Progenitor cell of endocrine pancreas (in vitro differentiated cells): ENCODE measurements at places on chromosomes 5 and 9.

GRCh38 chr5:95524423-95524822 is 30.4 kb downstream of the SKIC3 start:
- DNase-seq, result no peak
- no peak overlapping the region for H3K4me3 ChIP-seq
- no peaks in the 10 kb centered on the region for H3K27me3 ChIP-seq
- no peak overlapping the region for H3K27ac ChIP-seq
- peaks cover 18% of the 10 kb centered on the region for H3K36me3 ChIP-seq

DNA sequence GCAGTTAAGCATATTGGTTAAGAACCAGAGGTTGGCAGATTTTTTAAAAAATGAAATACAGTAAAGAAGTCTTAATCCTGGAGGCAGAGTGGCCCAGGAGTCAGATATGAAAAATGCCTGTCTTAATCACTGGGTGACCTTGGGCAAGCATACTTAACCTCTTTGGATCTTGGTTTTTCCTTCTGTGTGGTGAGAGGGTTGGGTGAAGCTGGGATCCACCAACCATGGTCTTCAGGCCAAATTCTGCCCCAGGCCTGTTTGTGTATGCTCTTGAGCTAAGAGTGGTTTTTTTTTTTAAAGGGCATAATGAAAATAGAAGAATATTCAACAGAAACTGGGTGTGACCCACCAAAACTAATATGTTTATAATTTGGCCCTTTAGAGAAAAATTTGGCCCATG is 20.0 kb upstream of the TEX48 start:
- DNase-seq, result no peak
- no peaks in the 10 kb centered on the region for H3K36me3 ChIP-seq
- no peak overlapping the region for H3K4me3 ChIP-seq
- H3K27ac ChIP-seq, result no peak overlapping the region
- H3K27me3 ChIP-seq, result peaks cover 8% of the 10 kb centered on the region

DNA sequence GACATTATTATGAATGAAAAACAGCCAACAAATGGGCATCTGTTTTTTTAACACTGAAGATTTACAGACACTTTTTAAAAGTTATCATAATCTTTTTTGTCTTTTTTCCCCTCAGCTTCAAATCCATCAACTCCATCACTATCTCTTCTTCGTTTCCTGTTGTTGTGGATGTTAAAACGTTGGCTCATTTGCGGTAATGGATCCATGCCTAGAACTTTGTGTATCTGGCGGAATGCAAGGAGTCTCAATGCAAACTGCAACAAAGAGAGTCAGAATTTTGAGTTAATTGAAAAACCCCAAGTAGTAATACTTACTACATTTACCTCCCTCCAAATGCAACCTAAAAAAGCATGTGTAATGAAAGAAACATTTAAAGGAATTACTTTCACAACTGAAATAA is 42.9 kb upstream of the MTMR12 start:
- H3K36me3 ChIP-seq, result peaks cover 32% of the 10 kb centered on the region
- H3K4me3 ChIP-seq, result no peak overlapping the region
- no peak overlapping the region for H3K27ac ChIP-seq
- no peak for DNase-seq
- no peaks in the 10 kb centered on the region for H3K27me3 ChIP-seq

DNA sequence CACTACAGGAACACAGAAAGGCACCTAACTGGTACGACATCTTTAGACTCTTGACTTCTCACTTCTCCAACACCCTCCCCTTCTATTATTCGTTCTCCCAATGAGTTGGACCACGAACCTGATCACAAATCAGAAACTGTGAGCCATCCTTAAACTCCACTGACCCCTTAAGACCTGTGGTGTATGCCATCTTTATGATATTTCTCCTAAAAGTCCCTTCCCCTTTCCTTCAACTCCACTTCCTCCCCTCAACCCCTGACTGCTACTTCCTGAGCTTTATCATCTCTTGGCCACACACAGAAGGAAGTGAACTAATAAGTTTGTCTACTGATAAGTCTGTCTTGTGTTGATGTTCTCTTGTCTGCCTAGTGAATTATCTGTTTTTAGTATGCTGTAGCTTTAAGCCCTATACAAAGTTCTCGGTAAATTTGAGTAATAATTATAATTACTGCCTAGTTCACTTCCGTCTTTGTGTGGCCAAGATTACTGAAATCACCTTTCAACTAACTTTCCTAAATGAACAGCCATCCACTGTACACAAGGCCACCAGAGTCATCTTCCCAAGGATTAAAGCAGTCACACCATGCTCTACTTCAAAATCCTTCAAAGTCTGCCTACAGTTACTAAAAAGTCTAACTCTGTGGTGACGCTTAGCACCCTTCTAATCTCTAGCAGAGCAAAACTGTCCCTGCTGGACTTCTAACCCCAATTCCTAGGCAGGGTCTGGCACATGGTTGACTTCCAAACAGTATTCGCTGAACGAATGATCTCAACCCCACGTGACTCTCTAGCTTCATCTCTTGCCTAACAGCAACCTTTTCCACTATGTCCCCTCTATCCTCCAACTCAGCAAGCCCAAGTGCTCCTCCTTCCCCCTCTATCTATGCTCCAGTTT is 23.2 kb downstream of the ELOVL7 start:
- H3K4me1 ChIP-seq, result no peaks in the 10 kb centered on the region
- H3K4me3 ChIP-seq, result no peak overlapping the region
- no peaks in the 10 kb centered on the region for H3K36me3 ChIP-seq

GRCh38 chr5:112025757-112026156 is 268.8 kb upstream of the NREP start:
- H3K27ac ChIP-seq, result no peak overlapping the region
- no peak for DNase-seq
- no peaks in the 10 kb centered on the region for H3K27me3 ChIP-seq
- no peaks in the 10 kb centered on the region for H3K36me3 ChIP-seq
- H3K4me3 ChIP-seq, result no peak overlapping the region

- H3K36me3 ChIP-seq, result no peaks in the 10 kb centered on the region
- H3K4me1 ChIP-seq, result peaks cover 5% of the 10 kb centered on the region
- no peak for DNase-seq
- H3K4me3 ChIP-seq, result no peak overlapping the region
Observed at GRCh38 chr5:74935752-74936091, 69.5 kb upstream of the FAM169A start.

DNA sequence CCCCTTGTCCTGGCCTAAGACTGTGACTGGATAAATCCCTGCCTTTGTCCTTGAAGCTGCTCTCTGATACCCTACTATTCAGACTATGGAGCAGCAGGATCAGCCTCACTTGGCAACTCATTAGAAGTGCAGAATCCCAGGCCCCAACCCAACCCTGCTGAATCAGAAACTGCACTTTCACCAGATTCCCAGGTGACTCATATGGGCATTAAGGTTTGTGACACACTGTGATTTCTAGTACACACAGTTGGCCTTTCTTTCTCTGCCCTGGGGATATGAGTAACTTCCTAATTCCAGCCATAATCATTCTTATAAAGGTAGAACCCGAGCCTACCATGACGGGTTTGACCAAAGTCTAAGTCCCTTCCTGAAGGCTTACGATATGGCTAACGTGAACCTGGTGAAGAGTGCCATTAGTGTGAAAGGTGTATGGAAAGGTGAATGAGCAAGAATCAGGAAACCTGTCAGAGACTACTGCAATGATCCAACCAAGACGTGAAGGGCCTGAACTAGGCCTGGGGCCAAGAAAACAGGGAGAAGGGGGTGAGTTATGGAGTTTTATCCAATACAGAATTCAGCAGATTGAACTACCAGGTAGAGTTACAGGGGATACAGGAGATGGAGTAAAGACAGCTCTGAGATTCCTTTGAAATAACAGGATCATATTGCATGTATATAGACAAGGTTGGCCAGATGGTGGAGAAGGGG is 533.0 kb downstream of the BNC2 start:
- no peak overlapping the region for H3K4me3 ChIP-seq
- H3K4me1 ChIP-seq, result no peaks in the 10 kb centered on the region
- peaks cover 4% of the 10 kb centered on the region for H3K27me3 ChIP-seq
- DNase-seq, result no peak
- no peaks in the 10 kb centered on the region for H3K36me3 ChIP-seq

DNA sequence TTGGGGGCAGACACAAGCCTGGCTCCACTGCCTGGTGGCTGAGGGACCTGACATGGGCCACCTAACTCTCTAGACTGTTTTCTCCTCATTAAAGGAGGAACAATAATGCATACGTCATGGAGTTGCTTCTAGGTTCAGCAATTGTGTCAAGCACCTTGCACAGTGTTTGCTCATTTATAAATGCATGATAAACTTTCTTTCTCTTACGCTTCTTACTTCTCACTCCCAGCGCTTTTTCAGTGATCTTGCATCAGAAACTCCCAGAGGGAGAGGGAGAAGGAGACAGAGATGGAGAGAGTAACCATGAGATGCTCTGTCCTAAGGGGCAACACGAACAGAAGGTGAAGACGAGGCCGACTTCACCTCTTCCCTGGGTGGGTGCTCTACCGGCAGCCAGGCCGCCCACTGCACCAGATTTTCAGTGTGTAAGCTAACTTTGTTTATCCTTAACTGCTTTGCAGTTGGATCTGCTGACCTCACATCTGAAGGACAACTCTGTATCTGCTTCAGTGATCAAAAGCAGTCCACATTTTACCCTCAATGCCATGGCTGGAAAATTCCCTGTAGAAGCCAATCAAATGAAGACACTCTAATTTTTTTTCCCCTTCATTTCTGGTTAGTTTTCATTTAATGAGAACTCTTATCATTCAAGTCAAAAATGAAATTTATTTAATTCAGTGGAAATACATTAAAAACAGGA is 35.3 kb downstream of the MED27 start:
- H3K4me1 ChIP-seq, result peaks cover 32% of the 10 kb centered on the region
- no peak overlapping the region for H3K27ac ChIP-seq
- no peaks in the 10 kb centered on the region for H3K27me3 ChIP-seq
- no peak overlapping the region for H3K4me3 ChIP-seq
- DNase-seq, result no peak

GRCh38 chr5:43041669-43042175 is 1.6 kb upstream of the ANXA2R start:
- H3K36me3 ChIP-seq, result no peaks in the 10 kb centered on the region
- no peak for DNase-seq
- H3K4me1 ChIP-seq, result peaks cover 11% of the 10 kb centered on the region
- peak overlapping the region; percentile 71 for H3K27ac ChIP-seq

GRCh38 chr9:80242022-80242421 is 670.3 kb downstream of the TLE4 start:
- H3K4me1 ChIP-seq, result peaks cover 2% of the 10 kb centered on the region
- no peak for DNase-seq
- H3K4me3 ChIP-seq, result no peak overlapping the region
- no peaks in the 10 kb centered on the region for H3K27me3 ChIP-seq
- no peaks in the 10 kb centered on the region for H3K36me3 ChIP-seq

DNA sequence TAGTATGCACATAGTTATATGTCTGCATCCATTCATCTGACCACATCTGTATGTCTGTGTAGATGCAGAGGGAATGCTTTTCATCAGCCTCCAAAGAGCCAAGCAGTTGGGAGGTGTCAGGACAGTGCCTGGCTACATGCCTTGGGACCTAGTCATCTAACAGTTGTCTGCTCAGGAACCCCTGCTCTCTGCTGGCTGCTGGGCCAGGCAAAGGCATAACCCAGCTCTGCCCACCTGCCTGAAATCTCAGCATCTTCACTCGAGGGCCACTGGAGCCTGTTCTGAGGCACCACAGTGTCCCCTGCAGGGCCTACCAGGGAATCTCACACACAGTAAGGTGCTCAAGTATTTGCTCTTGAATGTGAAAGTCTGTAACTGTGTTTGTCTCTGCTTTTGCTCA is 3.7 kb downstream of the C9orf50 start:
- H3K36me3 ChIP-seq, result no peaks in the 10 kb centered on the region
- H3K27ac ChIP-seq, result no peak overlapping the region
- peaks cover 1% of the 10 kb centered on the region for H3K4me1 ChIP-seq
- H3K27me3 ChIP-seq, result peaks cover 16% of the 10 kb centered on the region
- DNase-seq, result no peak

GRCh38 chr5:94771742-94772141 is 153.3 kb downstream of the SLF1 start:
- no peaks in the 10 kb centered on the region for H3K4me1 ChIP-seq
- H3K27ac ChIP-seq, result no peak overlapping the region
- H3K4me3 ChIP-seq, result no peak overlapping the region
- no peak for DNase-seq
- no peaks in the 10 kb centered on the region for H3K36me3 ChIP-seq

GRCh38 chr9:132669319-132669697 is 475 bp downstream of the DDX31 start:
- DNase-seq, result no peak
- peaks cover 21% of the 10 kb centered on the region for H3K4me1 ChIP-seq
- no peaks in the 10 kb centered on the region for H3K27me3 ChIP-seq
- H3K36me3 ChIP-seq, result peaks cover 6% of the 10 kb centered on the region

GRCh38 chr5:43320846-43321245 is 7.6 kb upstream of the HMGCS1 start:
- no peak for DNase-seq
- H3K4me1 ChIP-seq, result peaks cover 5% of the 10 kb centered on the region
- no peaks in the 10 kb centered on the region for H3K27me3 ChIP-seq
- H3K36me3 ChIP-seq, result no peaks in the 10 kb centered on the region

DNA sequence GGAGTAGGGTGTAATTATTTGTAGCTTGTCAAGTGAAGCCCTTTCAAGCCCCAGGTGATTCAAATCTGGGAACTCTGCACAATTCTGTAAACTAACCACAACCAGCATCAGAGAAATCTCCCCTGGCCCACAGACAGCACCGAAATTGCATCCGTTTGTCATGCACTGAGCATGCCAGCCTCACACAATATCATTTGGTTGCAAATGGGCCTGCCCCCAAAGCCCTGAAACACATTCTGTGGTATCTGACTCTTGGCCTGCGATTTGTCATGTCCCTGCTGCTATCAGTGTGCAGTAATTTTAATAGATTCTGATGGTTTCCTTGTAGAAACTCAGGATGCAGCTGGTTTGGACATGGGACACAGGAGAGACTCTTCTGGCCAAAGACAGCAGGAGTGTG is 35.3 kb downstream of the SNX24 start:
- no peak overlapping the region for H3K4me3 ChIP-seq
- H3K27ac ChIP-seq, result peak overlapping the region; percentile 7
- H3K4me1 ChIP-seq, result peaks cover 4% of the 10 kb centered on the region
- H3K27me3 ChIP-seq, result no peaks in the 10 kb centered on the region

DNA sequence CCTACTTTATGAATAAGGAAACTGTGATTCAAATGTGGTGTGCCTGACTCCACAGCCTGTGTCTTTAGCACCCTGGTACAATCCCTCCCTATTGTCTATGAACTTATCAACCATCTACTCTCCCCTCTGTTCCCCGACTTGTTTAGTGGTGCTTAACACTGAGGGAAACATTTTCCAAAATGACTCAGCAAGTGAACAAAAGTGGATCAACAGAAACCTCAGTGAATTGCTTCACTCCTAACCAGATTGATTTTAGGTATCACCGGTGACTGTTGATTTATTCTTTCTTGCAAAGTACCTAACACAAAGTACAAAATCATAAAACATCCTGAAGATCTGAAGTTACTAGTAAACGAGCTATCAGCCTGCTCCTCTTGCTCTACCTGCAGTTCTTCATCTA is 42.1 kb upstream of the RAPGEF6 start:
- no peak overlapping the region for H3K27ac ChIP-seq
- no peak overlapping the region for H3K4me3 ChIP-seq
- H3K27me3 ChIP-seq, result no peaks in the 10 kb centered on the region
- H3K36me3 ChIP-seq, result peaks cover 32% of the 10 kb centered on the region
- DNase-seq, result no peak

GRCh38 chr5:135589152-135589551 is 10.4 kb upstream of the CXCL14 start:
- H3K27ac ChIP-seq, result no peak overlapping the region
- no peak for DNase-seq
- H3K4me1 ChIP-seq, result no peaks in the 10 kb centered on the region
- H3K4me3 ChIP-seq, result no peak overlapping the region

- no peaks in the 10 kb centered on the region for H3K27me3 ChIP-seq
- no peaks in the 10 kb centered on the region for H3K36me3 ChIP-seq
- H3K4me1 ChIP-seq, result peaks cover 57% of the 10 kb centered on the region
- H3K4me3 ChIP-seq, result no peak overlapping the region
- no peak overlapping the region for H3K27ac ChIP-seq
Observed at GRCh38 chr9:81548911-81549310, 140.4 kb downstream of the TLE1 start.
